AG09309 (cell line): ENCODE measurements at places on chromosomes 16 and 17.

DNA sequence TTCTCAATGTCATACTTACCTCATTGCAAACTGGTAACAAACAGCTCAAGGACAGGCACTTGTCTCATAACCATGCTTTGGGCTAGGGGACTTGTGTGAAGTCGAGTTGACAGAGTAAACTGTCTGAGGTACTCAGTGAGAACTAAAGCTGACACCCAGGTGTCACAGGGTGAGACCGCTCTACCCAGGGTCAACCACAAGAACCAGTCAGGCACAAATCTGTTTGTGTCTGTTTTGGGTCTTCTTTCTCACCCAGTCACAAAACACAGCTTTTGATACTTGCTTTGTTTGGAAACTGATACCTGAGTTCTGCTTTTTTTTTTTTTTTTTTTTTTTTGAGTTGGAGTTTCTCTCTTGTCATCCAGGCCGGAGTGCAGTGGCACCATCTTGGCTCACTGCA lies 161.1 kb downstream of the STX8 start:
- no peak for DNase-seq

DNA sequence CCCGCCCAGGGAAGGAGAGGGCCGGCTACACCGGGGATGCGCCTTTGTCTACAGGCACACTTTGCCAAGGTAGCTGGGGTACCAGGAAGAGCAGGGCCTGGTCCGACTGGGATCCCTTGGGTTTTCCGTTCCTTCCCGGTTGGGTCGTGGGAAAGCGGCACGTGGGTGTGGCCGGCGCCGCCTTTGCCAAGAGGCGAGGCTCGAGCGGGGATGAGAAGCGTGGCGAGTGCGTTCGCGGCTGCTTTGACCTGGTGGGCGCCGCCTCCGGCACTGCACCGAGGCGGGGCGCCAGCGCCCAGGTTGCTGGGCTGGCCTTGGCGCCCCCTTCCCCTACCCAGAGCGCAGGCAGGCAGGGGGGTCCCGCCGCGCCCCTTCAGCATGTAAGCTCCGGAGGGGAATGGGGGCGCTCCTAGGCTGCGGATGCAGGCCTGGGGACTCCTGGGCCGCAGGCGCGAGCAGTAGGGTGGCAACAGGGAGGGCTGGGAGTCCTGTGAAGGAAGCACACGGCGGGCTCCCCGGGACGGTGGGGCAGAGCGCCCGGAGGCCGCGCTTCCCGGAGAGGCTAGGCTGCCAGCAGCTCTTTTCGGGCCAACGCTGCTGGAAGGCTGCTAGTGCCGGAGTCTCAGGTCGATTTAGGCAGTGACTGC lies 2.0 kb downstream of the HAS3 start:
- DNase-seq = no peak

DNA sequence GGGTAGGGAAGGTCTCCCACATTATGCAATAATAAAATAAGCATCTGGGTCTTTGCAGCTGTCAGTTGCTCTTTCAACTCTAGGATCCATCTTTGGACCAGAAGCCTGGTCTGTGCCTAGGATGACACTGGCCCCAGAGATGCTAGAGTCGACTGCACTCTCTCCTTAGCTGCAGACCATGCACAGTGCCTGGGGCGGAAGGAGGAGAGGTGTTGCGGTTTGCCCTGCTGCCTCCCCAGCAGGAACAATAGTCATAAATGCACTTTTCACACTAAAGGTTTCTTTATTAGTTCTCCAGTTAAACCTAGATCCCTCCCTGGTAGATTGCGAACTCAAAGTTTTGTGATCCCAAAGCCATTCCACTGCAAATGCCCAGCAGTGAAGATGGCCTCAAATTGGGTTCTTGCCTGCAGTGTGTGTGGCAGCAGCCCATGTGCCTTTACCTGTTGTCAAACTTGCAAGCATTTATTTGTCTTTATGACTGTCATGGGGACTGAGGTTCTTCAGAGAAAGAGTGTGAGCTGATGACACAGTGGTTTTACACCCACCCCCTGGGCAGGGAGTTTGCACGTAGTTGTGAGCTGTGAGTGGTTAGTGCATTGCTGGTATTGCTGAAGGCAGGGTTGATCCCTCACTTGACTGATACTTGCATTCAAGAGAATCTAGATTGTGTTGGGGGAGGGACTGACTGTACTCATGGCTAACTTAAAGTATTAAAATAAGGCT lies 10.3 kb downstream of the ATXN1L start:
- DNase-seq = no peak

DNA sequence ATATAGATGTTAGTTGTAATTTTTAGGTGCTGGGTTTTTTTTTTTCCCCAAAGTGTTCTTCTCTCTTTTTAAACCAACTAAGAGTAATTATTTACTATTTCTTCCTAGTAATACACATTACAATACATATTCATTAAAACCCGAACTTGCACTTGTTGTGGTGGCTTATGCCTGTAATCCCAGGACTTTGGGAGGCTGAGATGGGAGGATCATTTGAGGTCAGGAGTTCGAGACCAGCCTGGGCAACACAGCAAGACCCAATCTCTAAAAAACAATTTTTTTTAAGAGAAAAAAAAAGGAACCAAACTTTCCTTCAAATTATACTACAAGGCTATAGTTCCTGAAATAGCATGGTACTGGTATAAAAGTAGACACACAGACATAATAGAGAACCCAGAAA lies 3.8 kb downstream of the EFCAB5 start:
- DNase-seq = no peak

- DNase-seq = no peak
These were observed 1178.3 kb downstream of the CDH11 start for GRCh38 chr16:63943566-63943965.

GRCh38 chr17:73039282-73039681 lies 53.2 kb downstream of the SLC39A11 start:
- no peak for DNase-seq

- no peak for DNase-seq
These were observed 169.3 kb downstream of the RBFOX3 start for GRCh38 chr17:79441356-79442160.

DNA sequence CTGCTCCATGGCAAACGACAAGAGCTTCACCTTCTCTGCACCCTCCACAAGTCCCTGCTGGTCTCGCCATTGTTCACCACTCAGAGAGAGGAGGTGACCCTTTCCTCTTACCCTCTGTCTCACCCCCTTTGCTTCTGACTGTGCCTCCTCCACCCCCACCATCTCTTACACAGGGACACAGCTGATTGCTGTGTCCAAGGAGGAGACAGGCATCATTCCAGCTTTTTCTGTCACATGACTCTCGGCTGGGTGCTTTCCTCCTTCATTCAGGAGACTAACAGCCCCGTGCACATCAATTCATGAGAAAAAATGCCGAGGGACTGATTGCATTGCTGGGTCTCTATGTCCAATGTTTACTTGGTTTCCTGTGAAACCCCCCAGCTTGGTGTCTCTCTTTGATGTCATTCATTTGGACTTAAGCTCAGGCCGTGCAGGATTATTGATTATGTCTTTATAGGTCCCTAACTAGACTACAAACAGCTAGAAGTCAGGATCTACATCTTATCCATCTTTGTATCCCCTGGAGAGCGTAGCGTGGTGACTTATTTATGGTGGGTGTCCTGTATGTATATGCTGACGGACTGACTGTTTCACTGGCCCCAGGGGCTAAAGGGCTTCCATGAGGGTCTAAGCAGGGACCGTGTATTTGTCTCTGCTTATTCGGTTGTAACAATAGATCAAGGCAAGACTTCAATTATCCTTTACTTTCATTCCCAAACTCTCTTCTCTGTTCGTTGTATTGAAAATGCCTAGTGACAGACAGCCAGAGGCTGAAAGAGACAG lies 82.2 kb upstream of the CDH13 start:
- DNase-seq = no peak

GRCh38 chr16:67356396-67356795 lies 29.8 kb downstream of the LRRC36 start:
- no peak for DNase-seq

- DNase-seq = no peak
These were observed 49.2 kb upstream of the MAP3K14 start for GRCh38 chr17:45366049-45366448.

DNA sequence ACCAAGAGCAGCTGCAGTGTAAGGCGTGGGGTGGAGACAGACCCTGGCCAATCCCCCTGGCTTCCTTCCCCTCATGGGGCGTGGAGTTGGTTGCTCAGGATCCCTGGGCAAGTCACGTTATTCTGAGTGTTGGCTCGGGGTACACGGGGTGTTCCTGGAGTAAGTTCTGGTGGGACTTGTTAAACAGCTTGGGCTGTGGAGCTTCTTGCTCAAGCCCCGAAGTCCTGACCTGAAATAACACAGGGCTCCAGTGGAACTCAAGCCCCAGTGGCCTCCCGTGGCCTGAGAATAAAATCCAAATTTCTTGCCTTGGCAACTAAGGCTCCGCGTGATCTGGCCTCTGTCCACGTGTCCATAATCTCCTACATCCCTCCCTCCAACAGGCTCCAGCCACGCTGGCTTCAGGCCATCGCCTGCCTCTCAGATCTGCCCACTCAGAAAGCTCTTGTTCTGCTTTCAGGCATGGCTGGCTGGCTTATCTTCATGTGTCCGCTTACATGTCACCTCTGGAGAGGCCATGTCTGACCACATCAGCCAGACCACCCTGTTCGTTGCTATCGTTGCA lies 49.3 kb upstream of the BCO1 start:
- peak; percentile 24 for DNase-seq

GRCh38 chr17:57946798-57947358 lies 8.3 kb downstream of the CUEDC1 start:
- no peak for DNase-seq

DNA sequence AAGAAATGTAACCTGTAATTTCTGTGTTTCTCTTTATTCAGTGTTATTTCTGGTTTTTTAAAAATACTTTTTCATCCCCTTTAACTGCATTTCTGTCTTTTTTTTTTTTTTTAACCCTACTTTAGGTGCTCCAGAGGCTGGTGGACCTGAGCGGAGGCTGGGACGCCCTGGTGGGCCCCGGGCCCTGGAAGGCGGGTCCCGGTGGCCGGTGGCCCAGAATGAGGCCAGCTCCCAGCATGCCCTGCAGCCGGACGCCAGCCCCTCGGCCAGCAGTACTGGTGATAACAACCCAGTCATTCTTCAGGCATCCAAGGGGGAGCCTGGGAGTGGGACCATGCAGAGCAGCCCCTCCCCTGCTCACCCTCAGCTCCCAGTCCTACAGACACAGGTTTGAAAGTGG lies 1.5 kb downstream of the SRCAP start:
- no peak for DNase-seq

DNA sequence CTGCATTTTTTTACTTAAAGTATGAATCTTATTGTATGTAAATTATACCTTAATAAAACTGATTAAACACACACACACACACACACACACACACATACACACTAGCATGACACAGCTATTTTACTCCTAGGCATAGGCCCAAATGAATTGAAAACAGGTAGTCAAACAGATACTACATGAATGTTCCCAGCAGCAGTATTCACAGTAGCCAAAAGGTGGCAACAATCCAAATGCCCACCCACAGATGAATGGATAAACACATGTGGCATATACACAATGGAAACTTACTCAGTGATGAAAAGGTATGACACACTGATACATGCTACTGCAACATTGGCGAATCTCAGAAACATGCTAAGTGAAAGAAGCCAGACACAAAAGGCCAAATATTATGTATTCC lies 223.5 kb downstream of the CYB561 start:
- DNase-seq = no peak

- DNase-seq = no peak
These were observed 180.4 kb upstream of the IRX5 start for GRCh38 chr16:54750249-54750648.
